ELF-1 (cell line): ENCODE measurements at places on chromosomes 5 and 9.

- DNase-seq = no peak
These were observed 8.3 kb downstream of the UGCG start for GRCh38 chr9:111904891-111905291.

DNA sequence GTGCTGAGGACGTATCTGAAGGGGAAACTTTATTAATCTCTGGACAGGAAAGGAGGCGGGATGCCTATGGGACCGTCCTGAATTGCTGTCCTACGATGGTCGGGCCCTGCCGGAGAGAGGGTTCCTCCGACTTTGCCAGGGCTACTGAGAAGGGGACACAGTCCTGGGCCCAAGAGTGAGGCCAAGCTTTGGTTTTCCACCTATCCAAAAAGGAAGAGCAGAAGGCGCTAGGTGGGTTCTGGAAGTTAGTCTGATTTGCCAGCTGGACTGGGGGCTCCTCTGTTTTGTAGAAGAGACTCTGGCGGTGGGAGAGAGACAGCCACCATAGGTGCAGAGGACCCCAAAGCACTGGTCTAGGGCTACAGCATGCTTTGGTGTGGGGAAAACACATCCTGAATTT lies 243.8 kb upstream of the IRX4 start:
- DNase-seq = no peak

DNA sequence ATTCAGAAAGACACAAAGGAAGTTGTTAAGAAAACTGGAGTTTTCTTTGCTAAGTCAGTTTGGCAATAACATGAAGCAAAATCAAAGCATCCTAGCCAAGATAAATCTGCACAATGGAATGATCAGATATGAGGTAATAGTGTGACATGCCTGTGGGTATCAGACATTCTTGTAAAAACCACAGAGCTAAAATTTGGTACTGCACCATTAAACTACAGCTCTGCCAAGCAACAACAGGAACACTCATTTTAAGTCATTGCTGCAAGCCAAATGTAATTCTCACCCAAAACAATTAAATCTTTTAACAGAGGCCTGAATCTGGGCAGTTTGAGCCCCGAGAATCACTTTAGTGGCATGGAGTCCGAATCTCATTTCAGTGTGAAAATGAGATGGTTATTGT lies 96.6 kb downstream of the VCAN start:
- no peak for DNase-seq

DNA sequence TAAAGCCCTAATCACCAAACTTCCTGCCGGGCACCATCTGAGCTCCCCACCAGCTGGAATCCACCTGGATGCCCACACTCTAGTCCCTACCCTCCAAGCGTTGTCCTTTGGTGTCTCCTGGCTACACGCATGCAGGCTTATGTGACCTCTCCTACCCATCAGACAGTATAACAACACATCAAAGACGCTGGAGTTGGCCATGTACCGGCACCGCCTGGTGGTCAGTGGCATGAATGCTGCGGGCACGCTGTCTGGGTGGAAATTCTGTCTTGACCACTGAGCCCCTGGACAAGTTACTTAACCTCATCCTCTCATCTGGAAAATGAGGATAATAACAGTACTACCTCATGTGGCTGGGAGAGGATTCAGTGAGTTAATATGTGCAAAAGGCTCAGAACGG lies 23.4 kb upstream of the CORO2A start:
- peak; percentile 56 for DNase-seq

- DNase-seq = no peak
These were observed 1.4 kb upstream of the PSIP1 start for GRCh38 chr9:15512204-15512603.

GRCh38 chr9:8867148-8867547 lies 1067.6 kb upstream of the DMAC1 start:
- DNase-seq = no peak

DNA sequence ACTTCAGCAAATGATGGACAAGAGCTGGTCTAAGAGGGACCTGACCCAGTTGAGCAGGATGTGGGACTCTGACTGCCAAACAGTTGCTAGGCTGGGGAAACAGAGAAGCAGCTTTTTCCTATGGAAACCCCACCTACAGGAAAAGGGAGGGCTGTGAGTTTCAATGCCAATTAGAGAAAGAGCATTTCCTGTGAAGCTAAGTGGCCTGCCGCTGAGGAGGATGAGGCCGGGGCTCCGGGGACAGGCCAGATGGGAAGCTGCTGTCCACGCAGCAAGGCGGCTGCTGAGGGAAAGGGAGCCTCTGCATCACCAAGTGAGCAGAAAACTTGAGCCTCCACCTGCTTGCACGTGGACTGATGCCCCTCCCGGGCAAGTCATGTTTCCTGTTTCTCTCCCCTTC lies at the start of gene PCDH12:
PCDH12 (minus strand) TSS at position 90 of the 400 bp plus-strand sequence. CDS start 351 bp downstream, outside the sequence.
- DNase-seq = peak; percentile 14

GRCh38 chr9:19651681-19652080 lies 137.2 kb downstream of the SLC24A2 start:
- DNase-seq = no peak

GRCh38 chr9:129839324-129840023 lies 4.2 kb downstream of the USP20 start:
- DNase-seq = no peak
